ENCODE measurements at places on chromosomes 13 and 19.

- DNase-seq: no peak
Measured at GRCh38 chr13:109028624-109029023, 399.2 kb downstream of the MYO16 start.

- peak; percentile 92 for DNase-seq
Measured at GRCh38 chr19:15555759-15556633, 47.7 kb downstream of the CYP4F22 start.

DNA sequence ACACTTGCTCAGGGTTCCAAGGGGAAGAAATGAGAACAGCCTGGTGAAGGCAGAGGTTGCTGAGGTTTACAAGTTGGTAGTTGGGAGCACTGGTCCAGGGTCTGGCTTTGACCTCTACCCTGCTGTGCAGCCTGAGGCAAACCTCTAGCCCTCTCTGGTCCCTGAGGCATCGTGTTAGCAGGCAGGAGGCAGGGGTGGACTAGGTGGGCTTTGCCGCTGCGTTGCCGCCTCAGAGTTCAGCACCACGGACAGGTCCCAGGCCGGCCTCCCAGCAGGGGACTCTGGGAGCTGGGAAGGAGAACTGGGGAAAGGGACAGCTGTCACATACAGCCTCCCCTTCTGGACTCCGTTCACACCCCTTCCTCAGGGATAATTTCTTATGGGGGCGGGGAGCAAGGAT is 3.1 kb downstream of the NCAN start:
- DNase-seq: no peak

DNA sequence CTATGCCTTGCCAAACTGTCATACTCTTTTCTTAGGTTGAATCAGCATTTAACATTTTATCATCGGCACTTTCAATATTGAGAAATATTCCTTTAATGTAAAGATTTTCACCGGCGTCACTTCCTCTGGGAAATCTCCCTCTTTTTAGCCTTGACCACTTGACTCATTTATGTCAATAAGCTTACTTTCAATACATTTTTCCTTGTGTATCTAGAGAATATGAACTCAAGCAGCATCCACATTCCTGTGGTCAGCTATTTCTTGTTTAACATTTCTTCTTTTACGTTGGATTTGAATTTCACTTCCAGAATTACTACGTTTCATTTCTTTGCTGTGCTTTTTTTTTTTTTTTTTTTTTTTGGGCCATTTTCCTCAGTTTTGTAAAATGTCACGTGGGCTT is 271.2 kb upstream of the HTR2A start:
- no peak for DNase-seq

All from activated T-helper 1 cell treated with Interleukin-2 at 50 U/mL for 16 hours (primary cell).